ENCODE measurements at places on chromosomes 11 and 22.

DNA sequence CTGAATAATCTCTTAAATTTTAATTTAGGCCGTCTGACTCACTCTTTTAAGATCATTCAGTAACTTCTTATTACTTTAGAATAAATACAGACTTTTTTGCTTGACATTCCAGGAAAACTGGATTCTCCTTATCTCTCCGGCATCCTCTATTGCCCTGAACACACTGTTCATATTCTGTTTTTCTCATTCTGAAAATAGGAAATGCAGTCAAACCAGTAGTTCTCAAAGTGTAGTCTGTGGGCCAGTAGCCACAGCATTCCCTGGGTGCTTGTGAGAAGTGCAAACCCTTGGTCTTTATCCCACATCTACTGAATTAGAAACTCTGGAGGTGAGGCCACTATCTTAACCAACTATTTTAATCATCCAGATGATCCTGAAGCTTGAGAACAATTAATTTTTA is 84.3 kb downstream of the PANX1 start:
- DNase-seq = no peak

DNA sequence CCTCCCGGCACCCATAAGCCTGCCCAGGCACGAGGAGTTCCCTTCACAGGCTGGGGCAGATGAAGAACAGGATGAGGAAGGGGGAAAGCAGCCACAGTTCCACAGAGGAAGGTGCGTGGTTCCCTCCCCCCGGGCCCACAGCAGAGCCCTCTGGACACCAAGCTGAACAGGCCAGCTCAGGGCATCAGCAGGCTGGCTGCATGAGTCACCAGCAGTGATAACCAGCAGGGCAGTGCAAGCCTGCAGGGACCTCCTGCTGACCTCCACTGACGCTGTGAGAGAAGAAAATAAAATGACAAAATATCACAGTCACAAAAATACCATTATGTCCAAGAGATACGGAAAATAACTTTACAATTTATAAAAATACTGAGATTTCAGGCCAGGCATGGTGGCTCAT is 11.5 kb downstream of the RTL6 start:
- peak; percentile 29 for DNase-seq

DNA sequence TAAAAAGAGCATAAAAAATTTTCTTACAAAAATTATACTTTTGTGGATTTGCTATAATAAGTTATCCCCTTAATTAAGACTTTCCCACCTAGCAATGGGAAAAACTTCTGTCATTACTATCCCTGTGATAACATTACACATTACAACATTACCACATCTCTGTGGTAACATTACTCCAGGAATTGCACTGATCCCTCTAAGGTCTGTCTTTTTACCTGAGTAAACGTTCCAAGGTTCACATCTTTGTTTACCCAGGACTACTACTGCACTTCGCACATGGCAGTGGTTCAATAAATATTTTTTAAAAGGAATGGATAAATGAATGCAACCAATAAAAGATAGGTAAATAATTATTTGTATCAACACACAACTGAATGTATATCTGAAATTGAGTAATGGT is 92.4 kb upstream of the NOX4 start:
- no peak for DNase-seq

GRCh38 chr11:114169821-114170220 is 110.3 kb downstream of the ZBTB16 start:
- DNase-seq = no peak

GRCh38 chr22:42922374-42923191 is 65.5 kb upstream of the ARFGAP3 start:
- DNase-seq = no peak

DNA sequence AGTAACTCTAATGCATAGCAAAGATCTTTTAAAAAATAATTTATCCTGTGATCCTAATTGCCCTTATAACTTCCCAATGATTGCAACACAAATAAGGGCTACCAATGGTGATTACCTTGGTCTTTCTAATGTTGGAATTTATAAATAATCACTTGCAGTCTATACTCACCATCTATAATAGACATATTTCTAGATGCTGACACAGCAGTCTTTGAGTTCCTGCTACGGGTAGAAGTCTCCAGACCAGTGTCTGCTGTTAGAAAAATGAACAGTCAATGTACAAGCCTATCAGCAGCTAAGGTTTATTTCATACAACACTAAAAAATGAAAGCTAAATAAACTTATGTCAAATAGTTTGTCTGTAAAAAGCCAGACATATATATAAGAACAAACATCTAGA is 44.4 kb upstream of the GPR83 start:
- no peak for DNase-seq

DNA sequence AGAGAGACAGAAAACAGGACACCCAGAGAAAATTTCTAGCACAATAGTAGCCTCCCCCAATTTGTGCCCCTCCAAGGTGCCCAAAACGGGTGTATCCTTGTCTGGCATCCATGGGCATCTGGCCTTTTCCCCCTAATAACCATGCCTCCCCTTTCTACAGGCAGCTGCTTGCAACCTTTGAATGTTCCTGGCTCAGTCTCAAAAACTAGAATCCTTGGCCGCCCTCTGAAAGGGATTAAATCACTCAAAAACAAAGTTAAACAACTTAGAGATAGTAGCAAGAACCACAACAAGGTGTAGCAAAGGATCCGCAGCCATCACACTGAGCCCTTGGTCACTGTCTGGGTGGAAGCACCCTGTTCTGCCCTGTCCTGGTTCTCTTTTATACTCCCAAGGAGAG is 105.6 kb downstream of the MN1 start:
- no peak for DNase-seq

- no peak for DNase-seq
Observed at GRCh38 chr11:95097209-95097608, 7.6 kb downstream of the ENDOD1 start.

DNA sequence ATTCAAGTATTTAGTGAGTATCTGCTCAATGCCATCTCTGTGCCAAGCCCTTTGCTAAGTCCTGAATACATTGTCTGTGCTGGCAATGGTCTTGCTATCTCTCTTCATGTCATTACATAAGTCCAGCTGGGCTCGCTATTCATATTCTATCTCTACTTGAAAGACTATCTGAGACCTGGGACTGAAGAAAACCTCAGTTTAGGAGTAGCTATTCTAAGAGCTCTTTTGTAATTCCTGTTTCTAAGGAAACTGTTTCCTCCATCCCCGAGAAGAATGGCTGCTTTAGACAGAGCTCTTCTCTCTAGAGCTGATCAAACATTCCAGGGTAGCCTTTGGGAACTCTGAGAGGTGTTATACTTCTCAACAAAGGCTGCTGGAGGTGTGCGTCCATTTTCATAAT is 33.0 kb downstream of the SLC17A6 start:
- no peak for DNase-seq

GRCh38 chr11:102306817-102307726 is 10.2 kb upstream of the BIRC3 start:
- no peak for DNase-seq

GRCh38 chr11:64058494-64058893 is 22.8 kb downstream of the FLRT1 start:
- peak; percentile 83 for DNase-seq

DNA sequence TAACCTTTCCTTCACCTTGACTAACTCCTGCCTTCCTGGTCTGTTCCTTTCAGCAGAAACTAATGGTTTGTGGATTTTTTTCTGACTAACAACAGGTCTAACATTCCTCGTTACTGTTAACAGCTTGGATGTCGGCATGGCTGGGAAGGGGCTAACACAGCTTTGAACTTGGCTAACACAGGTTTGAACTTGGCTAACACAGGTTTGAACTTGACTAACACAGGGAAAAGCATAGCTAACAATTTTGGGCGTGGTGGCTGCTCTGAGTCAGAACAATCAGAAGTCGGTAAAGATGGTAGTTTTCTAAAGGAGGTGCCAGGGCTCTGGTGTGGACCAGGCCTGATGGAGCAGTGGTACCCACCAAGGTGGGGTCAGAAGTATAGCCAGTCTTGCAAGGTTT is 16.1 kb downstream of the MIAT start:
- no peak for DNase-seq

DNA sequence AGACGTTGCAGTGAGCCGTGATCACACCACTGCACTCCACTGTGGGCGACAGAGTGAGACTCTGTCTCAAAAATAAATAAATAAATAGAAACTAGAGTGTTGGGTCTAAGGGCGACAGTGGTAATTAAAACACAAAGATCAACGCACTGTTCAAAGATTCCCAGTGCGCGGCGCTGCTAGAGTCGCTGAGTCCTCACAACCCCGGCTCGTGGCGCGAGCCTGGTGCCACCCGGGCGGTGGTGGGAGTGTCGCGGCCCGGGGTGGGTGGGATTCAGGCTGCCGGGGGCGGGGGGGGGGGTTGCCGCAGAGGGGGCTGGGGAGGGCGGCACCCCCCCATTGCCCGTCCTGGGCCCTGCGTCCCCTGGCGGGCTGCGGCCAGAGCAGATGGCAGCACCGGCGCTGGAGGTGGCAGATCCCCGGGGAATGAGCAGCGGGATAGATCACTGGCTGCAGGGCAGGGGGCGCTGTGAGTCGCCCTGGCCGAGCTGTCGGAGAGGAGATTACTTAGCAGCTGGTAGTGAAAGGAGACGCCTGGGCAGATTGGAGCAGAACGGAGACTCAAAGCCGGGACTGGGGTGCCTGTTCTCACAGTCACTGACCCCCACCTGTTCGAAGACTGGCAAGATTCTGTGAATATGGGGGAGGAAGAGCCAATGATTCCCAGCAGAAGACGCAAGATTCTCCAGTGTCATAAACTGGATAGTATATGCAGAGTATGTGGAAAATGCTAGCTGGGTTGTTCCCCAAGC is 30.2 kb upstream of the APOBEC3A start:
- DNase-seq = peak; percentile 80

DNA sequence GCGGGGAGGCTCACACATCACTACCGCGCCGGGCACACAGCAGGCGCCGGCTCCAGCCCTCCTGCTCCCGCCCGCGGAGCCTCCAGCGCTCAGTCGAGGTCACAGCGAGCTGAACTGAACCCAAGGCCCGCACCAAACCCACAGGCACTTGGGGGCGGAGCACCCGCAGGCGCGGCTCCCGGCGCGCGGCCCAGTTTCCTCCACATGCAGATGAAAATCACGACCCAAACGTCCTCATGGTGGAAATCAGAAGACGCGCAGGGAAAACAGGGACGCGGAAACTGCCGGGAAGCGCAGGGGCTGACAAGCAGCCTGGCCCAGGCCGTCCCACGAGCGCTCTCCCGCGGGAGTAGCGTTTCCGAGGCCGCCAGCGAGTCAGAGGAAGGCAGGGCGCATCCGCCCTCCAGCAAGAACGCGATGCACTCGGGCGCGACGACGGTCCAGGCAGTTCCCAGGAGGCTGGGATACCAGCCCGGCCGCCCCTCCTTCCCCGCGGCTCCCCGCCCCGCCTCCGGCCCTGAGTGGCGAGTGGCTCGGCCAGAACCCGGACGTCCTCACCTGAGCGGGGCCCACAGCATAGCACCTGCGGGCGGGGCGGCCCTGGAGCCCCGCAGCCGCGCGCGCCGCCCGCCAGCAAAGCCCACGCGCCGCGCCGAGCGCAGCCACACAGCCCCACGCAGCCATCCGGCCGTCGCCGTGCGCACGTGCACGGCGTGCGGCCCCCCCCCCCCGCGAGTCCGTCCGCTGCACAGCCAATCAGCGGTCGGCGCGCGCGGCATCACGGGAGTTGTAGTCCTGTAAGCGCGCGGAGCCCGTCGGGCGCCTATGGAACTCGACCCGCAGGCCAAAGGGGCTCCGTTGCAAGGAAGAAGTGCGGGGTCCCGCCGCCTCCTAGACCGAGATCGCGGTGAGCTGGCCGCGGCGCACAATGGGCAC is at the start of gene HDHD5:
Gene HDHD5, minus strand, starts transcription at position 710 of the 936 bp plus-strand sequence. Its CDS starts 26 bp downstream, at position 684.
- peak; percentile 95 for DNase-seq

- DNase-seq = no peak
Observed at GRCh38 chr22:30877662-30878515, 90.7 kb downstream of the MORC2 start.

DNA sequence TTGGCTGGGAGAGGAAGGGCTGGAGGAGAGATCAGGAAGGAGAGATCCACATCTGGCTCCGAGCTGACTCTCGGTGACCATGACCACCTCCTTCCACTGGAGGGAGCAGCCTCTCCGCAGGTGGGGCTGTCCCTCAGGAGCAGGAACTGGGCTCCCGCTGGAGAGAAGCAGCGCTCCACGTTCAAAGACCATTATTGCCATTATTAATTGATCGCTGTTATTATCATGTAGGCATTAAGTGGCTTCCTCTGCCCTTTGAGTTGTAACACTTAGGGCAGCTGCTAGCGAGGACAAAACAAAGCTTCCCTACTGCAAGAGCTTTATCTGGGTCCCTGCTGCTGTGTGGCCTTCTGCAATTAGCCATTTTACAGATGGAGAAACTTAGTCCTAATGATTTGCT is 251.9 kb downstream of the ST3GAL4 start:
- DNase-seq = peak; percentile 79

DNA sequence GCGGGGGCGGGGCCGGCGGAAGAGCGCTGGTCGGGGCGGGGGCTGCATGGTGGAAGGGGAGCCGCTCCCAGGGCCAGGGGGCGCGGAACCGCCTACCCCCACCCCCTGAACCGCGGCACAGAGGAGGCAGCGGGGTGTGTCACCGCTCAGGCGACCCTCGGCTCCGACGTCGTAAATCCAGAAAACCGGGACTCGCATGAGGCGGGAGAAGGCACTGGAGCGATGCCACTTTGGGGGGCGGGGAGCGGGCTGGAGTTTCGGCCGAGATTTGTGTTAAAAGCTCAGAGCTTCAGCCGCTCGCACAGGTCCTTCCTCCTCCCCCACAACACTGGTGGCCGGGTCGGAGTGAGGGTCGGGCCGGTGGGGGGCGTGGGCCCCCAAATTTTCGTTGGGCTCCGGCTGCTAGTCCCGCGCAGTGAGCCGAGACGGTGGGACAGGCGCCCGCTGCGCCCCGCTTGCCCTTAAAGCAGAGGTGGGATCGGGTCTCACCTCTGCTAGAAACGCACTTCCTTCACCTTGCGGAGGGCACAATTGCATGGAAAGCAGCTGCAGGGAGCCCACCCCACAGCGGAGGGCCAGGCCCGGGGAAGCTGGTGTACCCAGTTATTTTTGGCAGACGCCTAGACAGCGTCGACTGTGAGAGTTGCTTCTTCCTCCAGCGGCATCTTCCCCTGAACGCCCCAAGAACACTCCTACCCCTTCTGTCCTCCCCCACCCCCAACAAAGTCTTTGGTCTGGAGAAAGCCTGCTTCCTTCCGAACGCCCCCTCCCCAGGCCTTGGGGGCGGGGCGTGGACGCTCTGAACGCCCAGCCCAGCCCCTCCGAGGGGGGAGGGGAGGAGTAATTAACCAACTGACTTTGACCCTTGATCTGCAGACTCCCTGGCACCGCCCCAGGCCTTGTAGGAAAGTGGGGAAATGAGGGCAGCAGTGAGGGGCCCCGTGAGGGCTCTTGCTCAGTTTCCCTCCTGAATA is 1.1 kb downstream of the OVOL1 start:
- DNase-seq = no peak

DNA sequence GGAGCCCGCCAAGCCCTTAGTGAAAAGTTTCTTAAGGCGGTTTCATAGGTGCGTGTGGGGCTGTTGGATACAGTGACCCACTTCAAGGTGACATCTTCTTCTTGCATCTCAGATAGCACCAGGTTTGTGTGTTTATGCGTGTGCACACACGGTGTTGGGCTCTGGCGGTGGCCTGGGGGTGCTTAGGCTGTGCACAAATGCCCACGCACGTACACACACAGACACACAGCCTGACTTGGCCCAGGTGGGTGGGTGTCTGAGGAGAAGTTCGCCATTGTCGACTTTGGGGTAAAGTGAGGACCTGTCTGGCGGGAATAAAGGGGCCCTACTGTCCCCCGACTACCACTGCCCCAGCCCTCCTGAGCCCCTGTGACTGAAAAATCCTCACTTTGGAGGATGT is 103.8 kb downstream of the KCNQ1 start:
- DNase-seq = peak; percentile 0
